ENCODE measurements at places on chromosomes 7 and 10.

GRCh38 chr7:91412298-91412697, 148.1 kb downstream of the FZD1 start:
- DNase-seq: no peak

- no peak for DNase-seq
These were observed 44.2 kb upstream of the PCBD1 start for GRCh38 chr10:70932392-70933196.

DNA sequence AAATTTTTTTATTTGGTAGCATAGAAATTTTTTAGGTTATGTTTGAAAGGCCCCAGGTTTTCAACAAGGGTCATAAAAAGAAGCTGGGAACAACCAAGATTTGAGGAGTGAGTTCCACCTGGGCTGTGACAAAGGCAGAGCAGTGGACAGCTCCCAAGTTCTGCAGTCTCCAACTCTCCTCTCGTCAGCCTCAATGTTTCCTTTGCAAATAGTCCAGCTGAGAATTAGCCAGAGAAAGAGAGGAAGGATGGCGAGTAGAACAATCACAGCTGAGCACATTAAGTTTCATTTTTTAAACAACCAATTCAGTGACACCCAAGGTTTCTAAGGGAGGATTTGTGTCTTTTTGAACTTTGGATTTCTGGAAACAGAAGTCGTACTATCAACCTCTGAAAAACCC, 143.2 kb downstream of the NRCAM start:
- DNase-seq: no peak

GRCh38 chr10:91196268-91197048, 24.0 kb upstream of the PCGF5 start:
- no peak for DNase-seq

DNA sequence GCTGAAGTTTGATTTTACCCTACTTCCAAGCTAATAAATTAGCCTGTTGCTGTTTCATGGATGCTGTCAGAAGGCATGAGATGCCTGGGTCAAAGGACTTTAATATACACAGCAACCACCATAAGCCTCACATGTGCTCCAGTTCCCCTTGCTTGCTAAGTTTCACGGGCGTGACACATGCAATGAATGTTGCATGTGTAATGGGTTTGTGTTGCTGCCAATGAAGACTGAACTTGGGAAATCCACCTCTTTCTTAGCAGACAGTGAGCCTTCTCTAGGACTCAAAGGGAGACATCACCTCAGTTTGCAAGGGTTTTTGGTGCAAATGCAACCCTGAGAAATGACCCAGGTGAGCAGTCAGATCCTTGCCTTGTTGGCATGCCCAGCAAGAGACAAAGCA, 505.5 kb upstream of the PODXL start:
- DNase-seq: peak; percentile 79

DNA sequence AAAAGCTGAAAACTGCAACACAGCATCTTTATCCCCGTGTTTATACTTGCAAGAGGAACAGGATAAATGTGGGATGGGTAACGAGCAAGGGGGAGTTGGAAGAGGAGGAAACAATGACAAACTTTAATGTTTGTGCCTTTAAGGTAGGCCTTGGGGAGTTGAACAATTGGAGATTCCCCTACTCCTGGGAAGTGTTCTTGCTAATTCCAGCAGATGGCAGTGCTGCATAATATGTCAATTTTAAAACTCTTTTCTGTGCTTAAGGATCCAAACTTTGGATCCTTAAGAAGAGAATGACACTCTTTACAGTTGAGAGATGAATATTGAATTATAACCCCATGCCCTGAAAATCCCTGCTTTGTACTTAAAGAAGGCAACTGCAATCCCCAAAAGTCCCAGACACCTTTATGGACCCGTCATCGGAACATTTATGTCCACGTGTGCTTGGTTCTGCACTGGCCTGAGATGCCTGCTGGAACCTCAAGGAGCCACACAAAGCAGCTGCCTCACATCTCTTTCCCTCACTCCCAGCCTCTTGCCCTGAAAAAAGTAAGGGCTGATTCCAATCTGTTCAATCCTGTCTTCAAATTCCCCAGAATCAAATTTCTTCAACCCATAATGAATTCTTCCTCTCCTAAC, 12.0 kb downstream of the IFIT5 start:
- DNase-seq: peak; percentile 65

GRCh38 chr7:16657656-16658279, 11.8 kb downstream of the BZW2 start:
- peak; percentile 89 for DNase-seq

GRCh38 chr7:66514050-66514449, 114.6 kb upstream of the KCTD7 start:
- DNase-seq: no peak

DNA sequence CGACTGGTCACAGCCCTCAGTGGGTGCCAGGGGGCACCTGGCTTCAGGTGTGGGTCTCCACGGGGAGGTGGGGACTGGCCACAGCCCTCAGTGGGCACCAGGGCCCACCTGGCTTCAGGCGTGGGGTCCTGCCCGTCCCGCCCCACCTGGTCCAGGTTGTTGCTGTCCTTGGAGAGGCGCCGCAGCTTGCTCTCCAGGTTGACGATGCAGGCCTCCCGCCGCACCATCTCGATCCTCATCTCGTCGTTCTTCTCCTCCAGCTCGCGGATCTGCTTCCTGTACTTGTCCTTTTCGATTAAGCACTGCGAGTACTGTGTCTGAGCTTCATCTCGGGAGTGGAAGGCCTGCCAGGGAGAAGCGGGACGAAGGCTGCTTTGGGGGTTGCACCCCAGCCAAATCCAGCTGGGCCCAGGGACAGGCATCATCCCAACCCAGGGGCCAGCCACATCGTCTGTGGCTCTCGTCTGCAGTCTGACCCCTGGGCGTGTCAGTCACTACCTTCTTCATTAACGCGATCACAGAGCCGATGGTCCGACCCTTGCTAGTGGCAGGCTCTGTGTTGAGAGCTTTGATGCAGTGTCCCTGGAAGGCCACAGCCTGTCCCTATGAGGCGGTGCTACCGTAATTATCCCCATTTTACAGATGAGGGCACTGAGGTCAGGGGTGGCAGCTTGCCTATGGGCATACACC, 92.9 kb upstream of the GNA12 start:
- no peak for DNase-seq

GRCh38 chr10:110873951-110874350, 2.2 kb downstream of the PDCD4 start:
- no peak for DNase-seq

DNA sequence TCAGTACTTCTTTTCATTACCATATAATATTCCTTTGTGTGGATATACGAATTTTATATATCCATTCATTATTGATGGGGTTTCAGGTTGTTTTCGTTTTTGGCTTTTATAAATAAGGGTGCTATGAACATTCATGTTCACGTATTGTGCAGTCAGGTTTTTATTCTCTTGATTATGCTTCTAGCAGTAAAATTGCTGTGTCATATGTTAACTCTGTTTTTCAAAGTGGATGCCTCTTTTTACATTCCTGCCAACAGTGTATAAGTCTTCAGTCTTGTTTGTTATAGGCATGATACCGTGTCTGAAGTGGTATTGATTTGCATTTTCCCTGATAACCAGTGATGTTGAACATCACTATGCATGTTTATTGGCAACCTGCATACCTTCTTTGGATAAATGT, 127.1 kb upstream of the CNTNAP2 start:
- DNase-seq: no peak

GRCh38 chr7:29508608-29509007, 55.0 kb upstream of the PRR15 start:
- DNase-seq: no peak

DNA sequence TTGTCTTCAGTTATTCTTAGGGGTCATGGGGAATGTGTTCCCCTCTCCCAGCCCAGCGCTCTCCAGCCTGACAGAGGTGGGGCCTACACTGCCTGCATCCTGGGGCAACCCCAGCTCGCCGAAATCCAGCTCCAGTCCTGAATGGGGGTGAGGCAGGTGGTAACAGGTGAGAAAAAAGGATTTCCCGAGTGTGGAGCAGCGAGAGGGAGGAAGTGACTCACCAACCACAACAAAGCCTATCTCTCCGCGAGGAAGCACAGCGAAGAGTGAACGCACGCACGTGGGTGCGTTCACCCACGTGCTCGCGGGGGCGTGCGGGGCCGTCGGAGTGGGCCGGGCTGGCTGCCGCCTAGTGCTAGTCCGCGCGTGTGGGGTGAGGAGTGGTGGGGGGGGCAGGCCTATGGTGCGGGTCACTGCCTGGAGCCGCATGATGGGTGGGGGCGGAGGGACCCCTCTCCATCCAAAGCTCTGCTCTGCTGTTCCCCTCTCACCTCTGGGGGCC, 855 bp upstream of the PALD1 start:
- DNase-seq: peak; percentile 13

GRCh38 chr10:129848696-129849451, 115.2 kb downstream of the EBF3 start:
- DNase-seq: no peak

DNA sequence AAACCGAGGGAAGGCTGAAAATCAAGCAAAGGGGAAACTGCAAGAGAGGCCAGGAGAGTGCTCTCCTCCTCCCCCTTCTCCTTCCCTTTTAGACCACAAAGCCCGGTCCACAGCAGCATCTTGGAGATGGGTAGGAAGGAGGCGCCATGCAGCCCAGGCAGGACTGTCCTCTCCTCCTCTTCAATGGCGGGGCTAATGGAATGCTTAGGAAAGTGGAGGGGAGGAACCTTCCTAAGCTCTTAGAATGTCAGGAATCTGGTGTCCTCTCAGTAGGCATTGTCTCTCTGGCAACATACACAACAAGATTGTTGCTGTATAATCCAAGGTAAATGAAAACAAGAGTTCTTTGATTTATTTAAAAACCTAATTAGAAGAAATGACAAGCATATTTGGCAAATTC, 185.1 kb downstream of the DGKI start:
- peak; percentile 14 for DNase-seq

All from fibroblast of skin of right biceps (primary cell).